ENCODE measurements at places on chromosomes 2 and 18.

DNA sequence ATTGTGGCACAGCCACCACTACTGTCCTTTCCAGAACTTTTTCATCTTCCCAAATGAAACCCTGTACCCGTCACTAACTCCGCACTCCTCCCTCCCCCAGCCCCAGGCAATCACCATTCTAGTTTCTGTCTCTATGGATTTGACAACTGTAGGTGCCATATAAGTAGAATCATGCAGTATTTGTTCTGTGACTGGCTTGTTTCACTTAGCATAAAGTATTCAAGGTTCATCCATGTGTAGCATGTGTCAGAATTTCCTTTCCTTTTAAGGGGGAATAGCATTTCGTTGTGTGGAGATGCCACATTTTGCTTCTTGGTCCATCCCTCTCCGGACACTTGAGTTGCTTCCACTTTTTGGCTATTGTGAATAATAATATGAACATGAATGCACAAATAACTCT, 842 bp upstream of the CKAP2L start:
- no peak for DNase-seq

DNA sequence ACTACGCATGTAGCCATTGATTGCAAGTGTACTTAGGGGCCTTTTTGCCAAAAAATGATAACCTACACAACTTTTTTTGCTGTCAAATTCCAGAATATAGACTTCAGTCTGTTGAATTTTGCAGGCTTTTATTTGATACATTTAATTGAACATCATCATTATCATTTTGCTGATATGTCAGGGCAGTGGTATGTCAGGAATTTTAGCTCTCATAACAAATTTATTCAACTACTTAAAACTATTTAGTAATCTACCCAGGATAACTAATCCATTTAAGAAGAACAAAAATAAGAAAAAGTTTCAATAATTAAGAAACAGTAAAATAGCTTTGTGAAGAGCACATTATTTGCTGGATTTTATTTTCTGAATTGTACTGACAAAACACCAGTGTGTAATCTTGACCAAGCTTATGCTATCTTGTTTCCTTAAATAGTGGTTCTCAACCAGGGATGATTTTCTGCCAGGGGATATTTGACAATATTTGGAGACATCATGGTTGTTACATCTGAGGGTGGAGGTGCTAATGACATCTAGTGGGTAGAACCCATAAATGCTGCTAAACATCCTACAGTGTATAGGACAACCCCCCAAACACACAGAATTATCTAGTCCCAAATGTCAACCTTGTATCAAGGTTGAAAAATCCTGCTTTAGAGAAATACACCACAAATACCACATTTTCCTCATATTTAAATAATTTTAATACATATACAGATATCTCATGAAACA, 12.1 kb upstream of the TTN start:
- no peak for DNase-seq

DNA sequence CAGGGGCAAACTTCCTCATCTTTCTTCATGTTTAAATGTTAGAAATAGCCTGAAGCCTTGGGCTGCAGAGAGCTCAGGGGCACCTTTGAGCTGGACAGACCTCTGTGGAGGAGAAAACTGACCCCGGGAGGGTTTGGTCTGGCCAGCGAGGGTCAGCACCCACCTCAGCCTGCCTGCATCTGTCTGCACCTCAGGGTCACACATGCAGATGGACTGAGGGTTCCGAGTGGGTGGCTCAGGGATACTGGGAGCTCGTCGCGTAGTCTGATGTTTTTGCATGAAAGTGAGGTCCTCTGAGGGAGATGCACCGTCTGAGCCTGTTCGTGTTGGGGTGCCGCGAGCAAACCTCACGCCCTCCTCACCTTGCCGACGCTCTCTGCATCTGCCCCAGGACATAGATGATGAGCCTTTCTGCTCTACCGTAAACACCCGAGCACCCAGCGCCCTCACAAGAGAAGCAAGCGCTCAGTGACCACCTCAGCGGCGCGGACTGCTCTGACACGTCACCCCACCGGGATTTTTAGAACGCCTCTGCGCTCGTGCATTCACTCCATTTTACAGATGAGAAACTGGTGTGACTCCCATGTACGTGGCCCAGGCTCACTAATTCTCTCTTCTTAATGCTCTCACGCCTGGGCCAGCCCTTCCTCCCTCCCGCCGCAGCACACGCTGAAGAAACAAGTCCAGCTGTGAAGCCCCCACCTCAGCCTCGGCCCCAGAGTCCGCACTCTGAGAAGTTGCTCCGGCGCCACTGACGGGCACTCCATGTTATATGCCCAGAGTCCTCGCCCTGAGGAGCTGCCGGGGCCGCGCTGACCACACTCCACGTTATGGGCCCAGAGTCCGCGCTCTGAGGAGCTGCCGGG, 9.5 kb downstream of the KCNG2 start:
- DNase-seq = no peak

DNA sequence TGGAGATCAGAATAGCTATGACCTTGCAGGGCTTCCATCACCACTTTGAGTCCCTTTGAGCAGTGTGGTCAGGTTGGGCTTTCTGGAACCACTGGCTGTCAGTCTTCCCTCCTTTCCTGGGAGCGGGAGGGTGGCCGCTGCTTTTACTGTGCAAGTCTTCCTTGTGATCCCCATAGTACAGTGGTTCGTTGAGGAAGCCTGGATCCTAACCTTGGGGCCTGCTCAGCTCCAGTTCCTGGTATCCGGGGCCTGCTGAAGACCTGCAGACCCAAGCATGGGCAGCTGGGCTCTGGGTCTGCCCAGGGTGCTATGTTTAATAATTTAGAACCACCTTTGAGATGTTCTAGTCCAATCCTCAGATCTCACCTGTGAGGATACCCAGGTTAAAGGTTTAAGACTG, 104.2 kb downstream of the CLIP4 start:
- DNase-seq = no peak

GRCh38 chr2:71788601-71789240, 335.4 kb downstream of the DYSF start:
- DNase-seq = no peak

GRCh38 chr2:48227617-48228344, 302.2 kb upstream of the STON1 start:
- no peak for DNase-seq

DNA sequence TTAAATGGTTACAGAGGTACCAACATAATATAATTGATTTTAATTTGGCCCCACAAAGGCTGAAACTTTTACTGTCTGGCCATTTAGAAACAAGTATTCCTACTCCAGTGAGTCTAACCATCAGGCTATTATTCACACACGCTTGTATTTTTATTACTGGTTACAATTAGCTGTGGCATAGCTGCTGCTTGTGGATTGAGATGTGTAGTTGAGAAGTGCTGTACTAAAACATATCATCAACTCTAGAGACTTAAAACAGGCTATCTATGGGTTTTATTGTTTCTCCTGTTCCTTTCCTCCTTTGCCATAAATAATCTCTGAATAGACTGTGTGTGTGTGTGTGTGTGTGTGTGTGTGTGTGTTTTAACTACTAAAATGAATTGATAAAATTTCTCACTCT, 530.2 kb downstream of the CCDC85A start:
- DNase-seq = no peak

- DNase-seq = no peak
Measured at GRCh38 chr2:38284971-38285370, 92.1 kb downstream of the ATL2 start.

DNA sequence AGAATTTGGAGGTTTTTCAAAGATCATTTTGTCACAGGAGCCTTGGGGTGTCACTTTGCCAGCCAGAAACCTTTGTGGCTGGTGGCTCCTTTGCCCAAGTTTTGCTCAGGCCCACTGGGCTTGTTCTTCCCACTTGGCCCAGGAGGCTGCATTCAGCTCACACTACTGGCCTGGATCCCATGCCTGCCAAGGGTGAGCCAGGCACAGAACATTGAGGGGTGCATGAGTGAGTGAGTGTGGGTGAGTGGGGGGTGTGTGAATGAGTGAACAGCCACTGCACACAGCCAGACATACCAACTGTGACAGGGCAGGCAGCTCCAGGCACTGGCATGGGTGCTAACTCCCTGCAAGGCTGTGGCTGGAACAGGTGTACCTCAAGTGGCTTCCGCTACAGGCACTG, 39.6 kb downstream of the FAM171B start:
- no peak for DNase-seq

GRCh38 chr2:13584020-13584419, 867.3 kb downstream of the TRIB2 start:
- no peak for DNase-seq

GRCh38 chr2:206095536-206096332, 9.8 kb upstream of the INO80D start:
- no peak for DNase-seq

GRCh38 chr2:176585791-176586190, 316.5 kb downstream of the MTX2 start:
- DNase-seq = no peak

DNA sequence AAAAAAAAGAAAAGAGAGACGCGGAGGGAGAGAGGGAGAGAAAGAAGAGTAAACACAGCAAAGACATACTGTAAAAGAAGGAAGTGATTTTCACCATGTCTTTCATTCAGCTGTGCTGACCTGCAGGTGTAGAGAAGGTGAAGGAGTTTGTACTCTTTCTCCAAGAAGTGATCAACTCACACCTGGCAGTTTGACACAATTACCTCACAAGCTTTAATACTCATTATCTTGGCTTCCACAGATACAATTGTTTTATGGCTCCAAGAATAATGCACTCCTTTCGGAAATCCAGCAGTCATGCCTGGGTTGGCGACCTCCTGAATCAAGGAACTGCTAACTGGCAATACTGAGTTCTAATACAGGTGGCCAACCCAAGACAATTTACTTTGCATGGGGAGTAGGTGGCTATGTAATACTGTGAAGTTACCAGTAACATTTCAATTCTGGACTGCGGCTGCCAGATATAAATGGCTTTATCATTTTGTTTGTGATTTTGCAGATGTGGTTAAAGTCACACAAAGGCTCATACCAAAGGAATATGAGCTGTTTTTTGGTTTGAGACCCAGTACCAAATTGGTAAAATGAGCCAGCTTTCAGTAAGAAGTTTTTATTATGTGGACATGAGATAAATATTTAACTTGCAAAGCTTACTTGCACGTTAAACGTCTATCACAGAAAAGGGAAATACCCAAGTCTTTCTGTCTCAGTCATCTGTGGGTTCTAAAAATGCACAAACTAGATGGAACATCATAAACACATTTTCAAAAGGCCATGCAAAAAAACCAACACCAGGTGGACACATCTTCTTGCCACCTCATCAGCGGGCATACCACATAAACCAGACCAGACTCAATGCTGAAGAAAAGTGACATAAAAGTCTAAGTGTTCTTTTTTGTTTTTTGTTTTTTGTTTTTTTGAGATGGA, 69.3 kb downstream of the NCKAP5 start:
- DNase-seq = no peak

DNA sequence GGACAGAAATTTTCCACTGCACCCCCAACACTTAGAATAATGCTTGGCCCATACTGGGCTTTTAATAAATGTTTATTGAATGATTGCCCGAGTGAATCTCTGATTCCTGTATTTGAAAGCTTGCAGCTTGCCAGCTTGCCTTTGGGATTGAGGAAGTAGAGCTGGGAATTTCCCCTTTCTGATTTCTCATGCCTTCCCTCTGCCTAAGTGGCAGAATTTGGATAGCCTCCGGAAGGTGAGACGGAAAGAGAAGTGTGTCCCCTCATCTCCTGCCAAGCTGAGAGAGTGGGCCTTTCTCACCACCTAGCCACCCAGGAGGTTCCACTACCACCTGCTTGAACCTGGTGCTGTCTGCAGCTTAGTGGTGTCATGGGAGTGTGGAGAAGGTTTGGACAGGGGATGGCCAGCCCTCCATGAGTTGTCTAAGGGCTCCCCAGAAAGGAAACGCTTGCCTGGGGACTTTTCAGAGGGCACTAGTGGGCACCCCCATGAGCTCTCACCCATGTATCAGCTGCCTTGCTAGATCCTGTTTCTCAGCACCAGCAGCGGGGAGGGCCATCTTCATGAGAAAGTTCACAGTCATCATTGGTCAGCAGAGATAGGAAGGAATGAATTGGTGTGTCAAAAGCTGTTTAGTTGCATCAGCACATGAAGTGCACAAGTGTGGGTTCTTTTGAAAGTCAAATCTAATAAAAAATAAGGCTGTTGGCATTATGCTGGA, 8.6 kb upstream of the NCOA1 start:
- DNase-seq = no peak

GRCh38 chr2:205995260-205995659, 90.7 kb downstream of the INO80D start:
- no peak for DNase-seq

DNA sequence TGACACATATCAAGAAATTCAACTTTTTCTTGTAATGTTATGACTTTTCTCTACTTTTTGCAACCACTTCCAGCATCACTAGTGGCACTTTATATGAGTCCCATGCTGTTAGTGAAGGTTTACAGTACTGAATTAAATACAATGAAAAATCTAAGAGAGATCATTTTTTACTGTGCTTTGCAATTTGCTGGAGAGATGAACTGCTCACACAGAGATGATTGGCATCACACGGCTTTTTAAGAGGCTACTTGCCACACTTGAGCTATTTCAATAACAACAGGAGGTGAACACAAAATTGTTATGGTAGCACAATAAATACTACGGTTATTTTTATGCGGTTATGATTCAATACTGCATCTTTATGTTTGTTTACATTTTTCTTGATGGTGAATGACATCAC, 88.9 kb downstream of the DAW1 start:
- no peak for DNase-seq

- DNase-seq = no peak
Measured at GRCh38 chr2:181780657-181781056, 100.3 kb upstream of the NEUROD1 start.
